ENCODE measurements at places on chromosomes 1 and 21.

DNA sequence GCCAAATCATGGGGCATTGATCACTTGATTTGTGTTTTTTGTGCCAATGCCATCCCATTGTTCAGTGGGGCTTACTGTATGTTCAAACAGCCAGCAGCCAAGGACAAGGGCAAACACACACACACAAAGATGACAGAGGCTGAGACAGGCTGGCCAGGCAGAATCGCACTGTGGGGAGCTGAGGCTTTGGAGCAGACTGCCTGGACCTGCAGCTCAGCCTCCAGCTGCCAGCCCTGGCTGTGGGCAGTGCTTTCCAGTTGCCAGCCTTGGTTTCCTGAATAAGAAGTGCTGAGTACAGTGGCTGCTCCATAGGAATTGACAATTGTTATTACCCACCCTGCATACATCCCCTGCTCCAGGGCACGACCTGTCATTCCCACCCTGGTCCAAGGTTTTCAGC is 16.9 kb upstream of the PCP4 start:
- no peak for DNase-seq

GRCh38 chr1:161261261-161262235 is 3.0 kb downstream of the PCP4L1 start:
- peak; percentile 1 for DNase-seq

- no peak for DNase-seq
Measured at GRCh38 chr1:41536361-41536802, 51.9 kb upstream of the EDN2 start.

DNA sequence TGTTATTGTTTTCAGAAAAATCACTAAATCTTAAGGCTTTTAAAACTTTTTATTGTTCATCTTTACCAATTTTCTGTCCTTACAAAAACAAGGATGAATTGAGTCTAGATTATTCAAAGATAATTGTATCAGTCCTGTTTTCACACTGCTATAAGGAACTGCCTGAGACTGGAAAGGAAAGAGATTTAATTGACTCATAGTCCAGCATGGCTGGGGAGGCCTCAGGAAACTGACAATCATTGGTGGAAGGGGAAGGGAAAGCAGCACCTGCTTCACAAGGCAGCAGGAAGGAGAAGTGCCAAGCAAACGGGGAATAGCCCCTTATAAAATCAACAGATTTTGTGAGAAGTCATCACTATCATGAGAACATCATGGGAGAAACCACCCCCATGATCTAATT is 455.6 kb upstream of the ZP4 start:
- DNase-seq = no peak

- DNase-seq = no peak
Measured at GRCh38 chr1:13607002-13607401, 23.4 kb downstream of the PDPN start.

All from COR-L47 (cell line).